Osteoblast (primary cell): ENCODE measurements at places on chromosomes 13 and 19.
A peak's percentile ranks its signal among the peaks of the same experiment; 100 is the strongest.

DNA sequence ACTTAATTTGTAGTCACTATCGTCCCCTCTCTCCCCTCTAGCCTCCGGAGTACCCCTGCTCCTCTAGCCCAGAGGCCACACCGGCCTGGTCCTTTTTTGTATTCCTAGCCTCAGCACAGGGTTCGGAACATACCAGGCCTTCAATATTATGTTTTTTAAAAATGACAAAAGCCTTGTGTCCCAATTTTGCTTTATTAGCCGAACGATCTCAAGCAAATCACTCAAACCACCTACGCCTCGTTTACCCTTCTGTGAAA is 463 bp upstream of the POMP start:
- no peaks in the 10 kb centered on the region for H3K27me3 ChIP-seq
- peak overlapping the region; percentile 78 for H3K4me3 ChIP-seq
- peaks cover 21% of the 10 kb centered on the region for H3K4me1 ChIP-seq
- no peak for DNase-seq

- no peaks in the 10 kb centered on the region for H3K27me3 ChIP-seq
- no peak overlapping the region for H3K27ac ChIP-seq
- H3K4me1 ChIP-seq, result no peaks in the 10 kb centered on the region
- no peaks in the 10 kb centered on the region for H3K36me3 ChIP-seq
- no peak overlapping the region for H3K4me3 ChIP-seq
These were observed 1305.2 kb upstream of the PCDH9 start for GRCh38 chr13:68535329-68535728.

- H3K27me3 ChIP-seq, result peaks cover 6% of the 10 kb centered on the region
- no peaks in the 10 kb centered on the region for H3K36me3 ChIP-seq
- peak; percentile 62 for DNase-seq
These were observed 22.7 kb downstream of the FAM187B start for GRCh38 chr19:35205733-35206323.

DNA sequence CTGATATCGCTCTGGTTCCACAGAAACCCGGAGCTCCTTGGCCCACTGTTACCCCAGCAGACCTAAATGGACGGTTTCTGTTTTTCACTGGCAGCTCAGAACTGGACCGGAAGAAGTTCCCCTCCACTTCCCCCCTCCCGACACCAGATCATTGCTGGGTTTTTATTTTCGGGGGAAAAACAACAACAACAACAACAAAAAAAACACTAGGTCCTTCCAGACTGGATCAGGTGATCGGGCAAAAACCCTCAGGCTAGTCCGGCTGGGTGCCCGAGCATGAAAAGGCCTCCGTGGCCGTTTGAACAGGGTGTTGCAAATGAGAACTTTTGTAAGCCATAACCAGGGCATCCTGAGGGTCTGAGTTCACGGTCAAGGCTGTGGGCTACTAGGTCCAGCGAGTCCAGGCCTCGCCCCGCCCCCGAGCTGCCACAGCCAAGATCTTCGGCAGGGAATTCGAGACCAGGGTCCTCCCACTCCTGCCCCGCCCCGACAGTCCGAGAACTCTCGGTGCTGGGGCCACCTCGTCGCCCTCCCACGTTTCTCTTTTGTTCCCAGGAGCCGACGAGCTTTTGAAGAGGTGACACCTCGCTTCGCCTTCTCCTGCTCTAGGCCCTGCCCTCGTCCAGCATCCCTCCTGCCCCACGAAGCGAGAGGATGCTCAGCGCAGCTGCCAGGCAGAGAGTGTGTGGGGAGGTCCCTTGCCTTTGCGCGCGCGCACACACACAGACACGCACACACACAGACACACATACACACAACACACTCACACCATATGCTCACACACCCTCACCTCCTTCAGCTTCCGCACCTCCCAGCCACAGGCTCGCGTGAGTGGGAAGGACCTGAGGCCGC is 8.8 kb downstream of the ZIC2 start:
- DNase-seq, result peak; percentile 63
- no peak overlapping the region for H3K4me3 ChIP-seq
- peaks cover 99% of the 10 kb centered on the region for H3K27me3 ChIP-seq
- no peak overlapping the region for H3K27ac ChIP-seq
- H3K4me1 ChIP-seq, result no peaks in the 10 kb centered on the region
- H3K36me3 ChIP-seq, result no peaks in the 10 kb centered on the region

- H3K4me3 ChIP-seq, result no peak overlapping the region
- peaks cover 14% of the 10 kb centered on the region for H3K36me3 ChIP-seq
- no peak for DNase-seq
- H3K27ac ChIP-seq, result no peak overlapping the region
These were observed 23.5 kb upstream of the SIGLEC11 start for GRCh38 chr19:49984491-49984890.
